ENCODE measurements at places on chromosomes 4 and X. TPM values are rescaled to one million over a fixed set of nuclear protein-coding genes. Genes with fewer than 3 reads are reported as not detected.

The MAGEA11 gene
- not detected for total RNA-seq

The MRPL1 gene
- total RNA-seq: 25.2 TPM

The TCP11X2 gene
- total RNA-seq: not detected

The ARHGAP24 gene
- total RNA-seq: 48.9 TPM

The RTL3 gene
- not detected for total RNA-seq

The COL25A1 gene
- total RNA-seq: 0.11 TPM

The HEPH gene
- total RNA-seq: 19.0 TPM

The RPL36A gene
- 875 TPM for total RNA-seq

The UGT2B7 gene
- total RNA-seq: not detected

The CITED1 gene
- total RNA-seq: 0.37 TPM

The MTMR8 gene
- 0.11 TPM for total RNA-seq

The GPAT3 gene
- total RNA-seq: 30.2 TPM

The TRIM61 gene
- 1.5 TPM for total RNA-seq

The OPHN1 gene
- total RNA-seq: 12.1 TPM

The ZMYM3 gene
- total RNA-seq: 12.0 TPM

The CLDN2 gene
- not detected for total RNA-seq

The GASK1B gene
- 30.6 TPM for total RNA-seq

The POU3F4 gene
- total RNA-seq: not detected

The TEX13D gene
- not detected for total RNA-seq

The TENM3 gene
- 5.8 TPM for total RNA-seq

The NAP1L2 gene
- 3.9 TPM for total RNA-seq

The CCSER1 gene
- 2.9 TPM for total RNA-seq

The MGARP gene
- 3.1 TPM for total RNA-seq

The ANOS1 gene
- total RNA-seq: 7.9 TPM

The TLR3 gene
- 1.8 TPM for total RNA-seq

The APLN gene
- 0.12 TPM for total RNA-seq

The FGF13 gene
- 1.7 TPM for total RNA-seq

The SYP gene
- total RNA-seq: 0.33 TPM

The FRG2 gene
- total RNA-seq: not detected

The TMEM144 gene
- 5.5 TPM for total RNA-seq

The DOK7 gene
- total RNA-seq: not detected

The ALAS2 gene
- not detected for total RNA-seq

The PHEX gene
- total RNA-seq: 1.00 TPM

The ADAMTS3 gene
- total RNA-seq: 3.6 TPM

The PORCN gene
- total RNA-seq: 5.2 TPM

The CT45A1 gene
- total RNA-seq: not detected

The ADGRG4 gene
- total RNA-seq: not detected

The SMIM10L2A gene
- total RNA-seq: 0.50 TPM

The NXF2 gene
- total RNA-seq: not detected

The MAGEA1 gene
- total RNA-seq: not detected

The STX18 gene
- 45.4 TPM for total RNA-seq

The LPAR4 gene
- total RNA-seq: 0.12 TPM

The CT47A7 gene
- total RNA-seq: not detected

The PABPC5 gene
- total RNA-seq: 2.5 TPM

The VSIG4 gene
- total RNA-seq: not detected

The UCHL1 gene
- total RNA-seq: 680 TPM

The MAPK10 gene
- total RNA-seq: 21.1 TPM

The ELF2 gene
- total RNA-seq: 30.0 TPM

The TMSB15B gene
- total RNA-seq: 4.9 TPM

The ENPP6 gene
- not detected for total RNA-seq

The GPR173 gene
- 3.1 TPM for total RNA-seq
